B cell (primary cell): ENCODE measurements at places on chromosomes 7 and 10. TPM values are rescaled to one million over a fixed set of nuclear protein-coding genes. Genes with fewer than 3 reads are reported as not detected.

DNAJC12 gene
- total RNA-seq = not detected in 2 replicates

SLC26A5 gene
- total RNA-seq = not detected in 2 replicates

KIAA1549 gene
- 0.36 and 0.52 TPM in 2 replicates for total RNA-seq

SPDYE9 gene
- total RNA-seq = not detected in 2 replicates

FAM171A1 gene
- 0.17 TPM in 1 of 2 replicates, not detected in the other for total RNA-seq

- no peak for DNase-seq
Observed at GRCh38 chr7:36244429-36244828, 91.4 kb downstream of the EEPD1 start.

- no peak for DNase-seq
Observed at GRCh38 chr7:87876869-87877234, 559 bp downstream of the DBF4 start.

DNA sequence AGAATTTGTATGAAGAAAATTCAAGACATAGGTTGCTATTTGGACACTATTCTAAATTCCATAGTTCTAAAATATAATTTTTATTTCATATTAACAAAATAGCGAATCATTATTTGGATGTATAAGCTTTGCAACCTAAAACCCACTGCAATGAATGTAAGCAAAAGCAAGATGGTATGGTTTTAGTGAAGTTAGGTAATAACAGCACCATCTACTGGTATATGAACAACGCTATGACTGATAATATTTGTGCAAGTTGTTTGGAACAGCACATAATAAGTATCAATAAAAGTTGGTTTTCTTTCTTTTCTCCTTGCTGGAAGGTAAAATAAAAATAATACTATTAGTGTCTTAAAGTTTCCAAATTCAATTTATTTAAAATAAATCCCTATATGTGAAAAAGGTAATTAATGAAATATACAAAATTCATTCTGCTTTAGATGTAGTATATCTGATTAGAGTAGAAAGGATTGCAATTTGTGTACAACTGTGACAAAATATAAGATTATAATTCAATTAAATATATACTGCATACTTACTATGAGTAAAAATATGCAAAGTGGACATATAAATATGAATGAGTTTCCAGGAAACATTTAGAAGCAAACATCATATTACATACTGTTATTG, 79.0 kb upstream of the LSM8 start:
- no peak for DNase-seq

- no peak for DNase-seq
Observed at GRCh38 chr10:121188005-121188404, 336.8 kb downstream of the WDR11 start.

DNA sequence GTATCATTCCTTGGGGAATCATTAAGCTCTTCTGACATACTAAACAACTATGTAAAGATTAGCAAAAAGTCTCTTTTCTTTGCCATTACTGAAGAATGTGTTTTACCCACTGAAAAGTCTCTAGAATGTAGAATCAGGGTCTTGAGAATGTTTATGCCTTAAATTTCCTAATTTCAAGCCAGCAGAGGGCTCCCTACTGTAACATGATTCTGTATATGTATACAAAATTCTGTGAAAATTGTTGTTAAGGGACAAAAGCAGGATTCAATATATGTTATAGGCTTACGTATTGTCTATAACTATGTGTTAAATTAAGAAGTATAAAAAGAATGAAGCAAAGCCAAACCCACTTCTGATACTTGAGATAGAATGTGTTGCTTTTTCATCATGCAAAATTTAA, 296.9 kb upstream of the DGKB start:
- DNase-seq = no peak

DNA sequence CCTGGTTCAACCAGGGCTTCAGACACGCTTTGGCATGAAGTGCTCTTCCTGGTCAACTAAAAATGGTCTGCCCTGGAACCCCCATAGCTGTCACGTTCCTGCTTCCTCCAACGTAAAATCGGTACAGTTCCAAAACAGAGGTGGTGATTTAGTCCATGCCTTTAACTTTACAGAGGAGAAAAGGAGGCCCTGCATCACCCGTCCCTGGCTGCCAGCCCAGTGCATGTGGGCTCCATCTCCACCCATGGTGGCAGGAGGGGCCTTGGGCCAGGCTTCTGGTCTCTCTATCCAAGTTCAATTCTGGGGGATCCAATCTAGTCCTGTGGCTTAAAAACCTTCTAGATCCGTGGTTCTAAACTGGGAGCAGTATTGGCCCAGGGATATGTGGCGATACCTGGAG, 18.7 kb downstream of the ECHDC3 start:
- no peak for DNase-seq

DNA sequence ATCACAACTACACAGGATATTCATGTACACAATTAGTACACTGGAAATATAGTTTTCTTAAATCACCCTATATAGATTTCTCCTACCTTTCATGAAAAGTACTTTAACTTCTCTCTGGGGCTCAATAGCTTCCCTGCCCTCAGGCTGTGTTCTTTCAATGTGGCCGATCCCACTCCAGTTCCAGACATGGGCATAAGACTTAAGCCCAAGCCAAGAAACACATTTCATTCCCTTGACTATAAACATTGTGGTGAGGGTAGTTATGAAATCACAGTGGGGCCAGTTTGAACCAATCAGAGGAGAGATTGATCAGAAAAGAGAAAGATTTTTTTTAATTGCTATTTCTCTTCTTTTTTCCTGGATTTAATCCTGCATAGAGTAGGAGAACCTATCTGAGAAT, 904.6 kb upstream of the SORCS1 start:
- no peak for DNase-seq

DNA sequence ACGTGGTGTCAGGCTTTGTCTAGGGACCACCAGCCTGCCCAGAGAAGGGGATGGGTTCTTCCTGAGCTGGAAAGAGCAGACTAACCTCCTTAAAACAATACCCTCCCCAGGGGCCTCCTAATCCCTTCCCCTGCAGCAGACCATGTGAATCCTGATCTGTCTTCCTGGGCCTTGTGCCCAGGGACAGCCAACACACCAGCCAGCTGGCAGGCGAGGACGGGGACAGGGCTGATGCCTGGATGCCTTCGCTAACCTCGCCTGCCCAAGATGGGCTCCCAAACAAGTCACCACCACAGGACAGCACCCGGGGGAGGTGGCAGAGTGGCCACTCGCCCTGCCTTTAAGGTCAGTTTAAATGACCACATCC, 17.6 kb downstream of the PODXL start:
- DNase-seq = no peak

DNA sequence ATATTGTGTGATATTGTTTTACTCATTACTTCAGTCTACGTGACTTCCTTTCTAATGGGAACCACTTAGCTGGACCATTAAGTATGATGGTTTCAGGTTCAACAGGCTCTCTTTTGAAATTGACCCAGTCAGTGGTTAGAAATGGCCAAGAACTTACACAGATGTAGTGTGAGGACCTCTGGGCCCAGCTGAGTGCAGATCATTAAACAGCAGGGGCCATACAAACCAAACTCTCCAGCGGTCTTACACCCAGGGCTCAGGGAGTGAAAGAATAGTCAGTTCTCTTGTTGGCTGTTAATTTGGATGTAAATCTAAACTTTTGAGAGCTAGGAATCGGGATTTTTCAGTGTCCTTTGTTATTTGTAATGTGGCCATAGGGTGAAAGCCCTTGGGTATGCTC, 107.3 kb downstream of the CELF2 start:
- DNase-seq = no peak

- DNase-seq = peak; percentile 90
Observed at GRCh38 chr7:99374111-99375064, at the start of gene ARPC1B. Gene ARPC1B (plus strand): TSS chr7:99374730. CDS start chr7:99385715, 10,985 bp downstream.

GRCh38 chr10:133439517-133440461, 14.0 kb upstream of the SCART1 start:
- peak; percentile 3 for DNase-seq
